ENCODE measurements at places on chromosomes 1 and 21. TPM values are rescaled to one million over a fixed set of nuclear protein-coding genes. Genes with fewer than 3 reads are reported as not detected.
A peak's percentile ranks its signal among the peaks of the same experiment; 100 is the strongest.

- DNase-seq: no peak
Observed at GRCh38 chr1:51276286-51276685, 40.2 kb downstream of the RNF11 start.

- DNase-seq: no peak
Observed at GRCh38 chr1:52098139-52098871, 42.2 kb downstream of the BTF3L4 start.

- DNase-seq: no peak
Observed at GRCh38 chr1:248471154-248471553, 2.0 kb upstream of the OR2T3 start.

- DNase-seq: no peak
Observed at GRCh38 chr1:40423264-40423642, 27.0 kb upstream of the ZFP69B start.

GRCh38 chr21:35607406-35607805, 452.9 kb downstream of the SETD4 start:
- DNase-seq: no peak

- no peak for DNase-seq
Observed at GRCh38 chr1:41429641-41430035, 54.8 kb downstream of the EDN2 start.

- DNase-seq: no peak
Observed at GRCh38 chr1:63968663-63969440, 195.0 kb downstream of the ROR1 start.

DNA sequence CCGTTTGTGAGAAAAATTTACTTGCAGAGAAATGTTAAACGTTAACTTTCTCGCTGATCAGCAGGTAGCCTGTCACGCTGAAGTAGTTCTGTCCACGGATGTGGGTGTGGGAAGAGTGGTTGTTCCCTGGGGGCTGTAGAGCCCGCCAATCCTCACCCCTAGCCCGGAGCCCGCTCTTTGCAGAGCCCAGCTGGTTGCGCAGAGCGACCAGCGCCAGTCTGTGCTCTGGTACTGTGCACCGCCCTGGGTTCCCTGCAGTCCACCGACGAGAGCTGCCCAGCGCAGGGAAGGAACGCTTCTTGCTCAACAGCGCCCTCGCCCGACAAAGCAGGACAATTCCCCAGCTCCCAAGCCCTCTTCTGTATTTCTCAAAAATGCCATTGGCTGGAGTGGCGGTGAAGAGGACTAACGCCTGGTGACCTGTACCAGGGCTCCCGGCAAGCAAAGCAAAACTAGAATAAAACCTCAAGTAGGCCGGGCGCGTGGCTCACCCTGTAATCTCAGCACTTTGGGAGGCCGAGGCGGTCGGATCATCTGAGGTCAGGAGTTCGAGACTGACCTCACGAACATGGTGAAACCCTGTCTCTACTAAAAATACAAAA, 3.3 kb downstream of the RIPPLY3 start:
- DNase-seq: peak; percentile 82

DNA sequence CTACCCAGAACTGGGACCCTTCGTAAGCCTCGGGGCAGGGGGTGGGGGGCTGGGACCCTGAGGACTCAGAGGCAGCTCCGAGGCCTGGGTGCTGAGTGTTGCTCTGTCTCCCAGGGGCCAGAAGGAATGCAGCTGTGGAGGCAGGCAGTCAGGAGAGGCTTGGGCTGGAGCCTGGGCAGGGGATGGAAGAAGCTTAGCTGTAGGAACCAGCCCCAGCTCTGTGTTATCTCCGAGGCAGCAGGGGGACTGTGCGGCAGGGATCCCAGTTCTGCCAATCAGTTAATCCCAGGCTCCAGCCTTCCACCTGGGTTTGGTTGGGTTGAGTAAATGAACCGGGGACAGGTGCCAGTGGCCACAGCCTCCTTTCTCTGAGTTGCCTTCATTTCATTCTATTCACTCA, 8.2 kb upstream of the GRIK3 start:
- no peak for DNase-seq

GRCh38 chr1:101221945-101222429, 14.8 kb upstream of the S1PR1 start:
- DNase-seq: no peak

DNA sequence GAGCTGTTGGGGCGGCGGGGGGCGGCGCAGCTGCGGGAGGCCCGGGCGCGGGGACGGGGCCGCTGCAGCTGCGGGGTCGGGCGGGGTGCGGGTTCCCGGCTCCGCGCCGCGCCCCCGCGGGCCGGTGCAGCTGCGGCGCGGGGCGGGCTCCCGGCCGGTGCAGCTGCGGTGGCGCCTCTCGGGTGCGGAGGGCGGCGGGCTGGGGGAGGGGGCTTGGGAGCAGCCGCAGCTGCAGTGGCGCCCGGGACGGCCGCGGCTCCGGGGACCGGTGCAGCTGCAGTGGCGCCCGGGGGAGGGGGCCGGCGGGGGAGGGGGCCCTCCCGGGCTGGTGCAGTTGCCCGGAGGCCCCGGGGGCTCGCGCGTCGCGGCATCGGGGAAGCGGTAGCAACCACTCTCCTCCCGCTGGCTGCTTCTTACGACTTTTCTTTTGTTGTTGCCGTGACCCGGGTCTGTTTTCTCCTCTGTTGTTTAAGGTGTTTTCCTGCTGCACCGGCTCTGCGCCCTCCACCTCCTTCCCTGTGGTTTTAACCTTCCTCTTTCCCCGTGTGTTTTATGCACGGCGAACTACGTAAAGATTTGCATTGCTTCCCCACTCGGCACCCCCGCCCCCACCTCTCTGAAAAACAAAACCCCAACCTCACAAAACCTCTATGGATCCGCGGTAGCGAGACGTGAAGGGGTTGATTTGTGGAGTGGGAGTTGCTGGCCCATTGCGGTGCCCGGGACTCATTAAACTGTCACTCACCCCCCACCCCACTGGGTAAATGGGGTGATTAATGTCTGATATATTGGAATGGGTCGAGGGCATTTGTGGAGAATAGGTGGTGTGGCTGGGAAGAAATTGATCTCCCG, 1.7 kb upstream of the ZBTB18 start:
- no peak for DNase-seq

GRCh38 chr1:145858238-145858900, 512 bp downstream of the PIAS3 start:
- peak; percentile 65 for DNase-seq

GRCh38 chr1:59100708-59101374, 196.1 kb upstream of the FGGY start:
- DNase-seq: no peak

DNA sequence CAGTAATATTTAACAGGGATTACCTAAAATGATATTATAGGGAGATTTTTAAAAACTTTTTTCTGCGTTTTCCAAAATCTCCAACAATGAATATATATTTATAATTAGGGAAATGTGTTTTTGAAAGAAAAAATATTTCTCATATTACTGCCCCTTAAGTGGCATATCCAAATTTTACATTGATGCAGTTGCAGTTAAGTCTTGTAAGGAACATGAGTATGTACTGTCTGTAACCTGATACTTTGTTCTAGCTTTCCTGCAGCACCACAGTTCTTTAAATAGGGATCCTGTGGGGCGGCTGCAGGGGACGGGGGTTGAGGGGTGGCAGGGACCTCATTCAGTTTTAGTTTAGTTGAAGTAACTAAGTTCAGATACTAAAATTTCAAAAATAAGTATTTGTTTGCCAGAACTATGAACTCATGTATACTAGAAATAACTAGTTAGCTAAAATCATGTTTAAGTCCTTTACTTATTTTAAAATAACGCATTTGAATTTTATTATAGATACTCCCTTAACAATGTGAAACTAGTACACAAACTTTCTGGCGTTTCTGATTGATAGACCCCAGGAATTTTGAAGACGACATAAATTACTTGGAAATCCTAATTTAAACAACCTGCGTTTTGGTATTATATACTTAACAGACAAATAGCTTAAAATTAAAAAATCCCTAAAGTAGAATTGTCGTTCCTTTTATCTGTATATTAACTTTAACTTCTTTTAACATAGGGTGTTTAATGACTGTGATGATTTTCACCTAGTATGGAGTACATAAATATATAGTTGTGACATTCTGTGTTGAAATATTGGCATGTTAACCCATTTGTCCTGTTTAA, 639 bp upstream of the DNAJB4 start:
- peak; percentile 48 for DNase-seq

- DNase-seq: no peak
Observed at GRCh38 chr1:21149430-21149854, 27.3 kb downstream of the EIF4G3 start.

DNA sequence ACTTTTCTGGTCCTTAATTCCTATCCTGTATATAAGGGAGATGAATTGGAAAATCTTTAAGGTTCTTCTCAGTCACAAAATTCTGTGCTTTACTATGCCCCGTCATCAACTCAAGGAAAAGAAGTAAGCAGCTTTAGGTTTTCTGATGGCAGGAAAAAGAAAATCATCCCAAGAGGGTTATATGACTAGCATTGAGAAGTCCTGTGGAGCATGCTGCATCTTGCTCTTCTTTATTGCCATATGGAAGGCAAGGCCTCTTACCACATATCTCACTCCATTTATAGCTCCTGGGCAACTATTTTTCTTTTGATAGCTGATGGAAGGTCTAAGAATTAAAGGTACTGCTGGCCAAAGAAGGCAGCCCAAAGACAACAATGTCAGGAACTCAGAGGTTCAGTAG, 552.5 kb downstream of the DPYD start:
- DNase-seq: no peak

- no peak for DNase-seq
Observed at GRCh38 chr1:160539990-160540858, 17.2 kb upstream of the SLAMF6 start.

DNA sequence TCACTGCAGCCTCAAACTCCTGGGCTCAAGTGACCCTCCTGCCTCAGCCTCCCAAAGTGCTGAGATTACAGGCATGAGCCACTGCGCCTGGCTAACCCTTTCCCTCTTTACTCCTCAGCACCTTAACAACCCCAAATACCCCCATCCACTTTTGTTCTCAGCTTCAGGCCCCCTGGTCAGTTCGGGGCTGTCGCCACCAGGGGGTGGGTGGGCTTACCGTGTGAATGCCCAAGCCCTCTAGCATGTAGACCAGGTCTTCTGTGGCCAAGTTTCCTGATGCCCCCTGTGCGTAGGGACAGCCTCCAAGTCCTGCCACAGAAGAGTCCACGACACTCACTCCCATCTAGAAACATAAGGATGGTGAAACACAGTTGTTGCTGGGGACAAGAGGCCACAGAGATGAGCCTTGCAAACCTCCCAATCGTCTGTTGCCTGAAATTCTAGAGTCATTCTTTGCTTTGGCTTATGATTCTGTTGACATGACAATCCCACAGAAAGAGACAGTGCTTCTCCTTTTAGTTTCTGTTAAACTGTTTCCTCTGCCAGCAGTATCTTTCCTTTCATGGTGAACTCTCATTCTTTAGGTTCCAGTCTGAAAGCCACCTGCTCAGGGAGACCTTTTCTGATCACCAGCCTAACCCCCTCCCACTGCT, 3.8 kb upstream of the GALE start:
- no peak for DNase-seq

- no peak for DNase-seq
Observed at GRCh38 chr1:205840146-205840923, 9.6 kb downstream of the PM20D1 start.

DNA sequence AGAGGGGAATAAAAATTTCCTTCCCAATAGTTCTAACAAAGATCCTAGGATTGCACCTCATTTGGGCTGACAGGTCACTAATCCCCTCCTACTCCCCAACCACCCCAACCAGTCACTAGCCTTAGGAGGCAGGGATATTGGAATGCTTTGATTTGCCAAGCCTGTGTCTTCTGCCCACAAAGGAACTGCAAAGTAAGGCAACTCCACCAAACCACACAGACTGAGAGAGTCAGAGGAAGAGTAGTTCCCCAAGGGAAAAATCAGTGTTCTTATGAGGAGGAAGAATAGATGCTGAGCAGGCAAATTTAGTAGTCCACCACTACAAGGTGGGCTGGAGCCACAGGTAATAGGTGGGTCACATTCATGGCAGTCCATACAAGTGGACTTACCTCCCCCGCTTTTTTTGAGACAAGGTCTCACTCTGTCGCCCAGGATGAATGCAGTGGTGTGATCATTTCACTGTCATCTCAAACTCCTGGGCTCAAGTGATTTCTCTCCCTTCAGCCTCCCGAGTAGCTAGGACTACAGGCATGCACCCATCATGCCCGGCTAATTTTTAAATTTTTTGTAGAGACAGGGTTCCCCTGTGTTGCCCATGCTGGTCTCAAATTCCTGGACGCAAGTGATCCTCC, 3.7 kb upstream of the TMEM39B start:
- DNase-seq: no peak

DNA sequence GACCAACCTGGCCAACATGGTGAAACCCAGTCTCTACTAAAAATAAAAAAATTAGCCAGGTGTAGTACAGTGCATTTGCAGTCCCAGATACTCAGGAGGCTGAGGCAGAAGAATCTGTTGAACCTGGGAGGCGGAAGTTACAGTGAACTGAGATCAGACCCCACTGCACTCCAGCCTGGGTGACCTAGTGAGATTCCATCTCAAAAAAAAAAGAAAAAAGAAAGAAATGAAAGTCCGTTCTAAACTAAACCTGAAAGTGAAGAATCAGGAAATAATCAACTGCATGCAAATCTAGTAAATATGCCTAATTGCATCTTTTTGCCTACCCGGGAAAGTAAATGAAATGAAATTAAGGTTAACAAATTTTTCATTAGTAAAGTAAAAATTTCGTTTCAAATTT, 99.6 kb downstream of the ZZZ3 start:
- no peak for DNase-seq

- no peak for DNase-seq
Observed at GRCh38 chr1:150548632-150549495, at the start of gene ADAMTSL4. ADAMTSL4 (plus strand) TSS chr1:150549408; CDS start chr1:150552289, 2,881 bp downstream.

DNA sequence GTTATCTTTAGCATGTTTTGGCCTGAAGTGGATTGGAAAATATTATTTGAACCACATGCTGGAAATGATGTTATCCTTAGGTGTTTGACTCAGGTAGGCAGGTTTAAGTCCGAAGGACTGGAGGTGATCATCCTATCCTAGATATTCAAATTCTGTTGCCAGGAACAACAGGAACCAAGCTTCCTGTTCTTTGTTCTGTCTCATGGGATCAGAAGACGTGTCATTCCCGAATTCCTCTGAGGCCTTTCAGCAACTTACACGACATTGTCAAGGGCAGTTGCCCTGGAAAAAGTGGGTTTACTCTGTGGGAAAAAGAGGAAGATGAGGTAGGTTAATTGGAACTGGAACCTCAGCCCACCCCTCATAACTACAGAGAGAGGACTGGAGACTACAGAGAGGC, 36.6 kb downstream of the SLAMF6 start:
- DNase-seq: no peak

DNA sequence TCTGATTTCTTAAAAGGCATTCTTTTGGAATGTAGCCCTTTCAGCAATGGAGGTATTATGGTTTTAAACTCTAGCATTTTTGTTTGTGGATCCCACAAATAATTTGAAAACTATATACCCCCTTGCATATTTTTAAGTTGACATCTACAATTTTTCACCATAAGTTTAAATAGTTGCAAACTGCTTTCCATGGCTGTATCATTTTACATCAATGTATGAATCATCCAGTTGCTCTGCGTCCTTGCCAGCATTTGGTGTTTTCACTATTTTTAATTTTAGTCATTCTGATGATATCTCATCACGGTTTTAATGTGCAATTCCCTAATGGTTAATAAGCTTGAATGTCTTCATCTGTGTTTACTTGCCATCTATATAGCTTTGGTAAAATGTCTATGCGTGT, 20.7 kb downstream of the DIPK1A start:
- no peak for DNase-seq

GRCh38 chr1:233105225-233105624, 154.8 kb downstream of the NTPCR start:
- DNase-seq: no peak

CR1L gene
- not detected for total RNA-seq

CHML gene
- 7.2 TPM for total RNA-seq

MPL gene
- not detected for total RNA-seq

TCHH gene
- total RNA-seq: 0.15 TPM

FALEC gene
- 2.2 TPM for total RNA-seq

CDK18 gene
- 9.2 TPM for total RNA-seq

MARK1 gene
- total RNA-seq: 6.6 TPM

MAP3K21 gene
- 9.5 TPM for total RNA-seq

All from breast epithelium (tissue), 4 donors.